NCI-H2081 (cell line): ENCODE measurements at places on chromosomes 1 and 21.
A peak's percentile ranks its signal among the peaks of the same experiment; 100 is the strongest.

DNA sequence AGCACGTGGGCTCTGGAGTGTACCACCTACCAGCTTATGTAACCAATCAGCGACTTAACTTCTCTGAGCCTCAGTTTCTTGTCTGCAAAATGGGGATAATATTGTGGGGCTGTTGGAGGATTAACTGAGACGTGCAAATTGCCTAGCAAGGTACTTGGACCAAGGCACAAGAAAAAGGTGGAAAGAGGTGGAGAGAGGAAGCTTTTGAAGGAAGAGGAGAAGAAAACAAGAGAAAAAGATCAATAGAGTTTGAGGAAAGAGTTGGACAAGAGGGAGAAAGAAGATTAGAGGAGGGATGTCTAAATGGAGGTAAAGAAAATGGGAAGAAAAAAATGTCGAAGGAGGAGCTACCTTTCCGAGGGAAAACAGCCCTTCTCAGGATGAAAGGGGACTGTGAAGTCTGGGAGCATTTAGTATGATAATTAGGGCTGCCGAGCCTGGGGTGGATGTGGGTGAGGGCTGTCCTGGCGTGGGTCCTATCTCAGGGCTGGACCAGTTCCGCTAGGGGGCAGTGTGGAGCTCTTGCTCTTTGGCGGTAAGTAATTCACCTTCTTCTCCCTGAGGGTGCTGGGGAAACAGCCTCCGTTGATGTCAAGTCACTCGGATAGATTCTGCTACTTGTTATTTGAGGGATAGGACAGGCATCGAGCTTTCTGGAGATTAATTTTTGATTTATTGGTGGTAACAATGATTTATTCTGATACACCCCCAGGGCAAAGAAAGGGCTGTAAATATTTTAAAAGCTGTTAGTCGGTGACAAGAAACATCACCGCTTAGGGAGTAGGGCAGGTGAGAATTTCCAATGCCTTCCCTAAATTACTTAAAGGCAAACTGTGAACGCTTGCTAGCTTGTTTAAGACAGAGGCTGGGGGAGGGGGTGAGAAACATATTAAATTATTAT is 79.0 kb upstream of the NFASC start:
- peak; percentile 66 for DNase-seq

DNA sequence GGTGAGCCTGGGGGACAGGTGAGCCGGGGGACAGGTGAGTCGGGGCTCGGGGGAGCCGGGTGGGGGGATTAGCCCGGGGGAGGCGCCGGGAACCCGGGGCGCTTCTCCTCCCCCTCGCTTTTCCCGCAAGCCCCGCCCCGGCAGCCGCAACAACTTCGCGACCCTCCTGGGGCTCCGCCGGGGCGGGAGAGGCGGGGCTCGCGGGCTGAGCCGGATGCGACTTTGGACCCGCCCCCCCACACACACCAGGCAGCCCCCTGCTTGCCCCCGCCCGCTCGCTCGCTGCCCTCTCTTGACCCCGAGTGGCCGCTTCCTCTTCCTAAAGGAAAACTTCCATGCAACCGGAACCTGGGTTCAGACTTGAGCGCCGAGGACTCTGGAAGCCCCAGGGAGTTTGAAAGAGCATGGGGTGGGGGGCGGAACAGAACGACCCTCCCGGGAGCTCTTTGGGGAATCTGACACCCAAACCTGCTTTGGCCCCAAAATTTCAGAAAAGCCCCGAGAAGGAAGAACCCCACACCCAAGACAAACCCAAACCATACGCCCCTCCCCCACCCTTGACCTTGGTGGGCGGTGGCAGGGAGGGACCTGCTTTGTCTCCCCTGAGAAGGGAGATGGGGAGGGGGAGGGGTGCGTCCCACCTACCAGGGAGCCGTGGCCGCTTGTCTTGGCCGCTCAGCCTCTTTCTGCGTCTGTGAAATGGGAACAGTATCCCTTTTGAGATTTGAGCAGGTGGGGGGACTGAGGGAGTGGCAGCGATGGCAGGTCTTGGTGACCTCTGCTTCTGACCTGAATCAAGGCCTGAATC is 550 bp downstream of the ARHGEF16 start:
- DNase-seq: no peak

DNA sequence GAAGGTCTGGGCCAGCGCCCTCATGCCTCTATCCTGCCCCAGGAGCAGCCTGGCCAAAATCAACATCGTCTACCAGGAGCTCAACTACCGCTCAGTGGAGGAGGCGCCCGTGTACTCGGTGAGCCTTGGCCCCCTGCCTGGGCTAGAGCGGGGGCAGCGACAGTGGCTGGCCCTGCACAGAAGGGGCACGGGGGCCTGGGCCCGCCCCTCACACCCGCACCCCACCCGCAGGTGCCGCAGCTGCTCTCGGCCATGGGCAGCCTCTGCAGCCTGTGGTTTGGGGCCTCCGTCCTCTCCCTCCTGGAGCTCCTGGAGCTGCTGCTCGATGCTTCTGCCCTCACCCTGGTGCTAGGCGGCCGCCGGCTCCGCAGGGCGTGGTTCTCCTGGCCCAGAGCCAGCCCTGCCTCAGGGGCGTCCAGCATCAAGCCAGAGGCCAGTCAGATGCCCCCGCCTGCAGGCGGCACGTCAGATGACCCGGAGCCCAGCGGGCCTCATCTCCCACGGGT is 10.8 kb downstream of the SCNN1D start:
- DNase-seq: no peak

- DNase-seq: no peak
Observed at GRCh38 chr1:76687307-76688175, 179.7 kb upstream of the ST6GALNAC5 start.

- no peak for DNase-seq
Observed at GRCh38 chr1:217149791-217150190, 426.6 kb upstream of the ESRRG start.

- DNase-seq: peak; percentile 98
Observed at GRCh38 chr21:37060296-37060695, 12.6 kb downstream of the PIGP start.

GRCh38 chr1:192756314-192756713 is 52.5 kb upstream of the RGS2 start:
- DNase-seq: no peak

GRCh38 chr1:219446288-219446687 is 166.6 kb downstream of the ZC3H11B start:
- no peak for DNase-seq

DNA sequence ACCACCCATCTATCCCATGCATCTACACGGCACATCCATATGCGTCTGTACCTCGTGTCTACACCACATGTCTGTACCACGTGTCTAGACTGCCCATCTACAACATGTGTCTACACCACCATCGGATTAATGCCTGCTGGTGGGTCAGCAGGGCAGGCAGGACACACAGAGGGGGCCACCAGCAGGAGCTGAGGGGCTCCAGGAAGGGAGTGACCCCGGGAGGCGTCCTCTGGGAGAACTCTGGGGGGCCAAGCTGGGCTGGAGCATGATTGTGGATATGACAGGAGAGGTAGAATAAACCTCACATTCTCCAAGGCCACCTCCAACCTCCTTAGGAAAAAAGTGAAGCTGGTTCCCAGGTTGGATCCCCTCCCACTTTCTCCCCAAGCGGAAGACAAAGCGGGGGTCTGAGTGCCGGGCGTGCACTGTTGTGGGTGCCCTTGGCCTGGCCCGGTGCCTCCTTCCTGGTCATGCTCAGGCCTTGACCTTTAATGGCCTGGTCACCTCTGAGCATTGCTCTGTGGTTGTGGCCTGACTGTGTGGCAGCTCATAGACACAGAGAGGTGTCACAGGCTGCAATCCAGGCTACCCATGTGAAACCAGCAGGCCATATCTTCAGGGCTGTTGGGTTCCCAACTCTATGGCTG is 881 bp upstream of the ACTRT2 start:
- no peak for DNase-seq

DNA sequence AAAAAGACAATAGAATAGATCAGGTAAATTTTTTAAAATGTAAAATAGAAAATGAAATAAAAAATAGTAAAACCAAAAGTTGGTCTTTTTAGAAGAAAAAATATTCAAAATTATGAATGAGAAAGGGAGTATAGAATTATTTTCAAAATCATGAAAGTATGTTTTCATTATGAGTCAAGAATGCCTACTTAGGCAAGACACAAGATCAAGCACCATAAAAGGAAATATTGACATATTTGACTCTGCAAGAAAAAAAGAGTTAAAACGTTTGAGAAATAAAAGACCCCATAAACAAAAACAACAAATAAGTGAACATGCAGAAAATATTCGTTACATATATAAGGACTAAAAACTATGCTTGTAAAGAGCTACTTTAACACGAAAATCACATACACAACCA is 4.8 kb upstream of the COX20 start:
- DNase-seq: no peak

DNA sequence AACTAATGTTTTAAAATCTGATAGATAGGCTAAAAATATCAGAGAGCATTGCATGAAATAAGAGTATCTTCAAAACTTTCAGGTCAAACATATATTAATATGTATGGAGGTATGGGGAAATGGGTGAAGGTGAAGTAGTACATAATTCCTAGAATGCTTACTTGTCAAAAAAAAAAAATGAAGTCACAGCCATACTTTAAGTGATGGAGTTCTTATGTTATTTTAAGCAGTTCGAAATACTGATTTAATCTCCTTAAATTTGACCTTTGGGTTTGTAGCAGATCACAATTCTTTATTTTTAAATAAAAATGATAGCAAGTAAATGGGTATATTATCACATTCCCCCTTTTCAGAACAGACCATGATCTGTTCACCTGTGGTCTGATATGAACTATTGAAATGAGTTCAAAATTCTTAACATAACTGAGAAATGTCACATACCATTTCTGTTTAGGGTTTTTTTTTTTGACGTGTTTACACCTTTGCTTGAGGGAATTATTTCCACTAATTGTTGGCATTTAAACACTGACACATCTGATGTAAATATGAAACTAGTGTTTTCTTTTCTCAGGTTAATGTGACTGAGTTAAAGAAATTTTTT is 220.2 kb downstream of the GREM2 start:
- no peak for DNase-seq

DNA sequence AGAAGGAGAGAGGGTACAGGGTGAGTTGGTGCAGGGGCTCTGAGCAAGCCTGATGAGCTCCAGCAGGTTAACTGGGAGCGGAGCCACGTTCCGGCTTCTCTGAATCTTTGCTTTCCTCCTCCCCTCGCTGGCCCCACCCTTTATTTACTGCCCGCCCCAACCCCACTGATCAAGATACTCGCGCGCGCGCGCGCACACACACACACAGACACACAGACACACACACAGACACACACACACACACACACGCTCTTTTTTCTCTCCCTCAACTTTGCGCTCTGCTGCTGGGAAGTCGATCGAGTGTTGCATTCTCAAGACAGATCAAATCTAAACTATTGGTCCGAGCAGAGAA is at the start of gene GRIK1:
Gene GRIK1, minus strand, starts transcription at position 73 of the 352 bp plus-strand sequence.
- DNase-seq: peak; percentile 0

GRCh38 chr1:111768023-111768422 is 12.3 kb downstream of the DDX20 start:
- DNase-seq: no peak

DNA sequence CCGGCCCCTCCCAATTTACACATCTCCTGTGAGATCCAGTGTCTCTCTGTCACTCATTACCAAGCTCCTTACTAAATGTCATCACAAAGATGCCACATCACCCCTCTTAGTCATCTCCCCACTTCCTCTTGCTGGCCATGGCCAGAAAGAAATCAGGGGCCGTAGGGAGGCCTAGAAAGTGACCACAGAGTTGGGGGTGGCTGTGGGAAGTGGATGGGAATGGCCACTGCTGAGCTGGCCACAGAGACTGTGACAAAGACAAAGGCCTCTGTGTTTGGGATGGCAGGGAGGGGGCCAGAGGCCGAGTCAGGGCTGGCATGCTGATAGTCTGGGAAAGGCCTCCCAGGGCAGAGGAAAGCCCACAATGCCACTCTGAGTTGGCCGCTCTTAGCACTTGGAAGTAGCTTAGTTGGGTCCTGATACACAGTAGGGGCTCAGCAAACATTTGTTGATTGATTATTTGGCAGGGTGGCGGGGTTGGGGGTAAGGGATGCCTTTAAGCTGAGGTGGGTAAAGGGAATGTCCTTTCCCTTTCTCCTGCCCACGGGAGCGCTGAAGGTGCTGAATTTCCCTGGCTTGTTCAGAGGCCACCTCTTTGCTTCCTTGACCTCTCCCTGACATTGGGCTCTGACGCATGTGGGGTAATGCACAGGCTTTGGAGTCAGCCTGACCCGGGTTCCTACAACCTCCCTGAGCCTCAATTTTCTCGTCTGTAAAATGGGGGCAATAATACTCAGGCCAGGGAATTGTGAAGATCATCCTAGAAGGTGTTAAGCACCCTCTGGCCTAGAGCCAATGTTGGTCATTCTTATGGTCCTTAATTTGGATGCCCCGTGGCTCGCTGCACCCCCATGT is 13.2 kb downstream of the NAV1 start:
- no peak for DNase-seq

DNA sequence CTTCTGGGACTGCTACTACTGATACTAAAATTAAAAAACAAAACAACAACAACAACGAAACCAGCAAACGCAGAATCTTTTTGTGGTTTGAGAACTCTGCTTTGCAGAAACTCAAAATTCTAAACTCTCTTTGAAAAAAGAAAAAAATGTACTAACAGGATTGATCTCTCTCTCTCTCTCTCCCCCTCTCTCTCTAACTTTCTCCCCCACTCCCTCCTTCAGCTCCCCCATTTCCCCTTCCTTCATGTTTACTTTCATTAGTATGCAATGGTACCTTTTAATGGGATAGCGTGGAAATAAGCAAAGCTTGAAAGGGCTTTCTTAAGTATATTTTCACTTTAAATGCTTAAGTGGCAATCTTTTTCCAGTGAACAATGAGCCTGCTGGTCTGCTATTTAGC is 562.6 kb upstream of the ADGRL2 start:
- no peak for DNase-seq

GRCh38 chr1:156958247-156958714 is 37.8 kb downstream of the LRRC71 start:
- no peak for DNase-seq

DNA sequence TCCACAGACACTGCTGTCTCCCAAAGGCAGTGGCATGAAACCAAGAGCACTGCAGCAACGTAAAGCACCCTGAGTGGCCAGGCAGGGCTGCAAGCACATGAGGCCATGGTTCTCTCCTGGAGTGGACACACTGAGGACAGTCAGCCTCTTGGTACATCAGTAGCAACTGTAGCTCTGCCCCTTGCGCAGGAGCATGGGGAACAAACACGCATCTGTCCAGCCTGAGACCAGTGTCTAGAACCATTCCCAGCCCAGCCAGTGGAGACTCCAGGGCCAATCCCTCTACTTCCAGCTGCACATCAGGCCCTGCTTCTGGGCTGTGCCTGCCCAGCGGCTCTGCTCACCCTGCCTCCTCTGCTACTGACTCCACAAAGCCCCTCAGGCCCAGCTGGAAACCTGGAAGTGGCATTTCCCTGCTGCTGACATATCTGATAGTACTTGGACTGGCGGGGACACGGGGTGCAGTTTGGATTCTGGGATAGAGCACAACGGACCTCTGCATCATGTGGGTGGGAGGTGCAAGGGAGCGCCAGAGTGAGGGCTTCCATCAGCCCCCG is 49.0 kb downstream of the TOR1AIP2 start:
- DNase-seq: no peak
